Ureter (tissue), 1 donor: ENCODE measurements at places on chromosomes 7 and 10.

- no peak for DNase-seq
Observed at GRCh38 chr7:113698556-113699220, 220.1 kb downstream of the PPP1R3A start.

DNA sequence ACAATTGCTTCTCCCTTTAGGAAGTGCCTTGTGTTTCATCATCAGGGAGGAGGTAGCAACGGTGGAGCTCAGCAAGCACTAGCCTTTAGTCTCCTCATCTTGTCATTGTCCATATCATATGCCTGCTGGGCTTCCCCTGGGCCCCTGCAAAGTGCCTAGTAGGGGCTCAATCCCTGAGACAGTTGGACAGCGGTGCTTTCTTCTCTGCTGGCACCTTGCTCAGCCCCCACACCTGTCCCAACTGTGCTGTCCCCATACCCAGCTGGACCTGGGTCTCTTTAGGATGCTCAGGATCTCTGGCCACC, 5.5 kb downstream of the SMARCD3 start:
- no peak for DNase-seq

DNA sequence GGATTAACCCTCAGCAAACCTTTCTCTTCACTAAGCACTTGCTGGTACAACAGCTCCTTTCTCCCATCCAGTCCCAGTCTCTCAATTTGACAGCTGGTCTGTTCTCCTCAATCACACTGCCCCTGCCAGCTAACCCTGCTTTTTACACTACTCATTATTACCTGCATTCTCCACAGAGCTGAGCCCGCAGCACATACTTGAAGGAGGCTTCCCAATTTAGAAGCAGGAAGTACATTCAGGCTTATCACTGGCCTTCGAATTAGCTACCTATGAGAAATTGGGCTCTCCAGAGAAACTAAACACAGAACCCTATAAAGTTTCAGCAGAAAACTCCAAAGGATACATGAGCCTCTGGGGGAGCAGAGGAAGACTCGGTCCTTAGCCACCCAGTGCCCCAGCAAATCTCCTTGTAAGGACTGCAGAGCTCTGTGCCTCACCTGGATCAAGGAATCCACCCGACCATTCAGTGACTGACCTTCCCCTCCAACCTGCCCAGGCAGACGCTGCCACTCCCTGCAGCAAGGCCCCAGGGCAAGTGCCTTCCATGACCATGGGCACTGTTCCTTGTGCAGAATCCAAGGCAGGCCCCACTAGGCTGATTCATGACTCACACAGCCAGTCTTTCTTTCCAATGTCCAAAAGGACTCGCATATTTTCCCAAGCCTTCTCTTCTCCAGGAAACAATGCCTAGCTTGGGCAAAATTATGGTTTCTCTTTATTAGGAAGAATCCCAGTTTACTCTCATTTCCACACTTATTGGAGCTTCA, 68.0 kb downstream of the VOPP1 start:
- no peak for DNase-seq

DNA sequence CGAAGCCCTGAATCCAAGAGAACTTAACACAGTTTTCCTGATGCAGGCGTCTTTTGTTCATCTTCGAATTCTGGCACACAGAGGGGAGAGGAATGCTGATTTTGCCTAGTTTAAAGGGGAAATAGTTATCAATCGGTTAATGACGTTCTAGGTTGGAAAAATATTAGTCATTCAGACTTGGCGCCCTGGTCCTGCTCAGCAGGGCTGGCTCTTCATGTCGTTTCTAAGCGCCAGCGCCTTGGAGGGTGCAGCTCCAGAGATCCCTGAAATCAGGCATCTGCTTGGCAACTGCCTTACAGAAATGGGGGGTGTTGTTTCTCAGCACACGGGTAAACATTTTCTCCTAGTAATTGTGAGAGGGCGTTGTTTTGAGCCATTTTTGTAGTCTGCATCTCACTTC, 1.3 kb upstream of the PRTFDC1 start:
- DNase-seq: no peak

- no peak for DNase-seq
Observed at GRCh38 chr10:24825551-24825950, 101.9 kb upstream of the ARHGAP21 start.

- peak; percentile 42 for DNase-seq
Observed at GRCh38 chr10:101011517-101012423, 12.2 kb downstream of the LZTS2 start.

GRCh38 chr7:31116615-31117014, 64.5 kb downstream of the ADCYAP1R1 start:
- peak; percentile 14 for DNase-seq

- DNase-seq: no peak
Observed at GRCh38 chr7:11707606-11708193, 124.3 kb downstream of the THSD7A start.

GRCh38 chr7:151091431-151091830, 5.2 kb downstream of the AGAP3 start:
- DNase-seq: no peak
